ENCODE measurements at places on chromosomes 2 and 18.

- DNase-seq, result no peak
Measured at GRCh38 chr2:1945819-1946218, 201.5 kb upstream of the PXDN start.

GRCh38 chr2:141035846-141036420, 1094.9 kb downstream of the LRP1B start:
- DNase-seq, result no peak

GRCh38 chr2:142944721-142945120, 67.3 kb downstream of the KYNU start:
- DNase-seq, result no peak

GRCh38 chr2:240982821-240983281, 15.6 kb upstream of the SNED1 start:
- no peak for DNase-seq

- DNase-seq, result no peak
Measured at GRCh38 chr18:25289001-25289631, 62.9 kb downstream of the ZNF521 start.

DNA sequence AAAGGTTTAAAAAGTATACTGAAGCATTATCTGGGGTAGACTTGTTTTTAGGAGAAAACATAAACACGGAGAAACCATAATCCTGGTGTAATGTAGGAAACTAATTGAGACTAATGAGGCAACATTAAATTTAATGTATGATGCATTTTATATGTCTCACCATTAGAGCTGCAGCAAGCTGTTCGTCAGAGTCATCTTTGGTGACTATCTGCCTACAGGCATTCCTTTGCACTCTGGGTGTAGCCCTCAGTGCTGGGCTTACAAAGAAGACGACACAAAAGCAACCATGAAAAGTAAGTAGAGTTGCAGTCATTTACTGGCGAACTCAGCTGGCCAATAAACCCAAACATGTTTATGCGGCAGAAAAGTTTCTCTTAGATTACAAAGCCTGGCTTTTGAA, 415.3 kb upstream of the ZEB2 start:
- DNase-seq, result no peak

GRCh38 chr2:65473045-65473444, 40.6 kb upstream of the SPRED2 start:
- DNase-seq, result no peak

DNA sequence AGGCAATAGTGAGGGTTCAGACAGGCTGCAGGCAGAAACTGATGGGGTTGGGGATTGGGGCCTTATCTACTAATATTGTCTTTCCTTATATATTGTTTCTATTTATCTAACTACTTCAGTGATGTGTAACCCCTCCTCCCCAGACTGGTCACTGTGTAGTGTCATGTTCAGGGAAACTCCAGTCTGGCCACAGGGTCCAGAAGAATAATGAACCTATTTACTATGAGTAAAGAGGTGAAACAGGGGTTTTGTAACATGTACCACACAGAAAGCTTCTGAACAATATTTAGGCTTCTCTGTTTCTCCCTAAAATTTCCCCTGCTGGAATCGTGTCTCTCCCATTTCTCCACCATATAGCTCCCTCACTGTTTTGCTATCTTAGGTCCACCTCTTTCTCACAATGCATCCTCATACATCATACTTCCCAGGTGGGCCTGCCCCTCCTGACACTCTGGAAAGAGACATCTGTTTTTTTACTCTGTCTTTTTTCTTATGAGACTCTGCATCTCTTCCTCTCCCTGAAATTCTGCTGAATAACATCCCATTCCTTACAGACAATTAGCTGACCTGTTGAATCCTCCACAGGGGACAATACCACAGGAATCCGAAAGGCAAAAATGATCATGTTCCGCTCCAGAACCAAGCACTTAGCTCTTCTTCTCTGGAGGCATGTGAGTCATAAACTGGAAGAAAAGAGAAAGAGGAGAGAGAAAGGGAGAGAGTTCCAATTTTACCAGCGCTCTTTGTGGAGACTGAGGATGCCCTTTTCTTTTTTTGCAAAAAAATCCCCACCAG, 154.8 kb downstream of the ZEB2 start:
- no peak for DNase-seq

DNA sequence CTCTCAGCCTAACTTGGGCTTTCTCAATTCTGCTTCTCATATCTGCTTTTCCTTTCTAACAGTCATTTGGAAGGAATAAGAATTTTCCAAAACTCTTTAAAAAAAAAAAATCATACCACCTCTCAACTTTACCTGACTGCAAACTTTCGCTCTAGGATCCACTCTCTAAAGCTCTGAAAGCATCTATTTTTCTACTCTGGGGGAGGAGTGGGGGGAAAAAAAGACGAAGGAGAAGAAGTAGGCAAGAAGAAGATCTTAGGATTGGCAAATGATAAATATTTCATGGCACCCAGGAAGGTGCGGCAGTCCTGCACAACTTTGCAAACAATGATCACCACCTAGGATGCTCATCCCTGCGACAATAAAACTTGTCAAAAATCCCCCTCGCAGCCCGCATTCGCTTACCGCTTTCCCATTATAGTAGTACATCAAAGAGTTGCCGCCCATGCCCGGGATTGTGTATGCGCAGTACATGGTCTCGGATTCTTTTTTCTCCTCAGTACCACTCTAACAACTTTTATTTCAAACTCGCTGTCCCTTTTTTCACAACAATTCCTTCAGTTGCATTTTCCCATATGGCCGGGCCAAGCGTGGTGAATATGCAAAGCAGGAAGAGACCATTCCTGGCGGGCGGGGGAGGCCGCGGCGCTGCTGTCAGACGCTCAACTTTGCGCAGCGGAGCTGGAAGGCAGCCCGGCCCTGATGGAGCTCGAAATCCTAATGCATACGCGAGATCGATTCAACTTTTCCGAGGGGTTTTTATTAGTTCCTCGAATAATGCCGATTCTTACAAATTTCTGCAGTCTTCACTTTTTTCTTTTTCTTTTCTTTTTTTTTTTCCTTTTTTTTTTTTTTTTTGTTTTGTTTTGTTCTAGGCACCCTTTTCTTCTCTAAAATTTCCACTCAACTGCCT, 266.5 kb downstream of the TCF4 start:
- DNase-seq, result no peak

GRCh38 chr2:126664639-126665038, 8.7 kb downstream of the GYPC start:
- DNase-seq, result no peak

GRCh38 chr2:227160164-227160563, 3.8 kb downstream of the COL4A4 start:
- DNase-seq, result no peak

DNA sequence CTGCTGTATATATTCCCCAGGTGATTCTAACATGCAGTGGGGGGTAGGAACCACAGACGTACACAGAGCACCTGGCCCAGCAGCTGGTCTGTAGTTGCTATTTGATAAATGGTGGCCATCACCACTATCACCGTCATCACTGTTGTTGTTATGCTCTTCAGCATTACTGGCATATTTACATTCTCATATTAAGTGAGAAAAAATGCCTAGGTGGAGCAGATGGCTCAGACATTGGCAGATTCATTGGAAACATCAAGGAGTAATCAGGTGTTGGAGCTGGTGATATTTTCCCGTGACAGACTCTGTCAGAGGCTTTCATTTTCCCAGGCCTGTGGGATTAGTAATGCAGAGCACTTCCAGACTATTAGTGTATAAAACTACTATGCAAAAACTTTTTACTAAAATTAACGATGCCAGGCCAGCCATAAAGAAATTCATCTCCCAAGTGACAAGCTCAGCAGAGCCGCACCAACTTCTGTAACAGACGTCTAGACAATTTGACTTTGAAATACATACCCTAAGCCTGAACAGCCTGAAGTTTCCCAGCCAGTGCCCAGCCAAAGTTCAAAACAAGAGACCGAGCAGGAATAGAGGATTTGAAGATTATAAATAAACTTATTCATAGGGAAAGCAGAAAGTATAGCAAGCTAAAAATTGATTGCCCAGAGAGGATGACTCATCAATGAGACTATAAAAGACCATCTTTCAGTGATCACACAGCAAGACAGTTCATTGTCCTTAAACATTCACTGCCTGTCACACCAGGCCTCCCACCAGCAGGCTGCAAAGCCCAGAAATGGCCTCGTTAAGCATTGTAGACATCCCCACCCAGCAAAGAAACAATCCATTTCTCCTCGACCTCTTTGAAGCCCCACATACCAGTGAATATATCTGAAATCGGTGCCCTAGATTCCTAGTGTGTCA, 247.4 kb upstream of the CHAC2 start:
- no peak for DNase-seq

DNA sequence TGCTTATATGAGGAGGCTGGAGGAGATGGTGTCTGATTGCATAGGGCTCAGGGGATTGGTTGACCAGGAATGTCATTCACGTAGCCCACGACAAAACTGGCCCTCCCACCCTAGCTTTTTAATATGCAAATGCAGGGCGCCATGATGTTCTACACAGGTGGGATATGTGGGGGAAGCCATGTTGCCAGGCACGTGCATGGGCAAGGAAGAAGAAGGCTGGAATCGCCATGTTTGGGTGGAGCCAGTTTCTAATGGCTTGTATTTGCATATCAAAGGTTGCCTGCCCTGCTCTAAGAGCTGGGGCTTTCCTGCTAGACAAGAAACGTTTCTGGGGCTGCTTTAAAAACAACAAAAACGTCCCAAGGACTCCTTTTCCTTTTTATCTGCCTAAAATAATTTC, 26.5 kb upstream of the LINC00305 start:
- DNase-seq, result no peak

DNA sequence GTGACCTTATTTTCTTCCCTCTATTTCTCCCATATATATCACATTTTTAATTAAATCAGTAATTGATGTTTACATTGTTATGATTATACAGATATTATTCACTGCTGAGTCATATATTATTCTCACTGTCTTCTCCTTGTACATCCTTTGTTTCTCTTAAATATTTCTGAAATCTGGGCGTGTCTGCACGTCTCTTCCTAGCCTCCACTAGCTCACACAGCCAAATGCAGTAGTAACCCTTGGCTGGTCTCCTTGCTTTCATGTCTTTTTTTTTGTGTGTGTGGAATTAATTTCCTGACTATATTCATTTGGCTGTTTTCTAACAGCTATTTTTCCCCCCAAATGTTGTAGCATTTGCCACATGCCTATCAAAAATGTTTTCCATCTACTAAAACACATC, 15.8 kb downstream of the CCNYL1 start:
- DNase-seq, result no peak

DNA sequence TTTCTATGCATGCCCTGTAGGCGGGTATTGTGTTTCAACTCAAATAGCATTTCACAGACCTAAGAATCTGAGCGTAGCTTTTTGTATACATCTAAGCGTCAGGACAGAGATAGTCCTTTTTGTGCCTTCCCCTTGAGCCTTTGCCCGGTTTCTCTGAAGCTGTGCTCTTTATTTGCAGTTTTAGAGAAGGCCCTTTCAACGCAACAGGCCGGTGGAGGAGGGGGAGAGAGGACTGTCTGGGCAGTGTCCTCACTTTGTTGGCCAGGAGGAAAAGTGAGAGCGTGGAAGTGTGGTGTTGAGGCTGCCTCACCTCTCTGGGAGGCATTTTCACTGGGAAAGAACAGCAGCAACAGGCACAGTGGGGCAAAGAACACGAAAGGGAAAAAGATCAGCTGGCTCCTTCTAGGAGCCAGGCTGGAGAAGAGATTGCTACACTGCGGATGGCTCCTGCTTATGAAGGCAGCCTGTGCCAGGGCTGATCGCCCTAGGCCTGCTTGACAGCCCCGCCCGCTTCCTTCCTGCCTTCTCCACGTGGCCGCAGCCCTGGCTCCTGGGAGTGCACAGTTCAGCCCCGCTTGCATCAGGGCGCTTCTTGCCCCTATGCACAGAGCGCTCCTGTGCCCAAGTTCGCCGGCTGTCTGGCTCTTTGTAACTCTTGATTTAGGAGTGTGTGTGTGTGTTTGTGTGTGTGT, 195.6 kb upstream of the POU3F3 start:
- no peak for DNase-seq

GRCh38 chr2:28469304-28469703, 26.6 kb upstream of the PLB1 start:
- no peak for DNase-seq

GRCh38 chr18:3911413-3911812, 461.4 kb downstream of the TGIF1 start:
- no peak for DNase-seq

DNA sequence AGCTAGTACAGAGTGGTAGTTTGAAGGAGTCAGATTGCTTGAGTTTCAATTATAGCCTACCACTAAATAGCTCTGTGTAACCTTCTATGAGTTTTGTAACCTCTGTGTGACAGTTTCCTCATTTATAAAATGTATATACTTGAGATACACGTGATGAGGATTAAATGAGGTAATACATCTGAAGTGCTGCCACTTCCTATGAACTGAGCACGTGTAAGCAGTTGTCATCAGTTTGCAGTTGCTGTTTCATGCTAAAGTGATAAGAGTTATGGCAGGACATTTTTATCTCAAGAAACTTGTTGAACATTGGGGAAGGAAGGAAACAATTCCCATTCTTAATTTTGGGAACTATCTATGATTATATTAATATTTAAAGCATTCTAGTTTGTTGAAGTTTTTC, 38.5 kb downstream of the CARF start:
- no peak for DNase-seq

- DNase-seq, result no peak
Measured at GRCh38 chr18:31557446-31557845, 34.2 kb upstream of the TTR start.

DNA sequence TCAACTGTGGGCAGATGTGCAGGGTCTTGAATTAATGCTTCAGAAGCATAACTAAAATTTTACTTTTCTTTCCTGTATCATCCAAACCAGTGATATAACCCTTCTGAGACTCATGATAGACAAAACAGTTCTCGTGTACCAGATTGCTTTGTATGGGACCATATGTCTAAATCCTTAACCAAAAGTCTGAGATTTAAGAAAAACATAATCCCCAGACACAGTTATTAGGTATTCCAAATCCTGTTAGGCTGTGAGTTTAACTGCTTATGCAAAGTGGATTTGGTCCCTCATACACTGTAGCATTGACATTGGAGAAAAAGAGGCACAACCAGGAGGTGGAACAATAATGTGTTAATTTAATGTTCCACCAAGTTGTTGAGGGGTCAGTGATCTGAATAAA, 235.0 kb downstream of the PMAIP1 start:
- DNase-seq, result no peak

GRCh38 chr18:31587529-31587928, 4.1 kb upstream of the TTR start:
- no peak for DNase-seq

DNA sequence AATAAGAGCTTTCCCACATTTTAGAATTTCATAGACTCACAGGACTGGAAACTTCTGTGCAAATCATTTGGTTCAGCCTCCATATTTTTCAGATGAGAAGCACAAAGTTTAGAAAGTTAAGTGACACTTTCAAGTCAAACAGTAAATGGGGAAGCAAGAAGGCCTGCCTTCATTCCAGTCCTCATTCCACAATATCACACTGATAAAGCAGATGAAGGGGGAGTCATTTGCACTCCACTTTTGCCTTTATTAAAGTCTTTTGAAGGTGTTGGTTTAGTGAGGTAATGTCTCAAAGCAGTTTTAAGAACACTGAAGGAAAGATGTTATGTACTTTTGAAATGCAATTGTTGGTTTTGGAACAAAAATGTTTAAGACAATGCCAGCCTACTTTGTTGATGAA, 32.7 kb upstream of the STAT4 start:
- DNase-seq, result no peak

Data from stimulated activated CD8-positive, alpha-beta memory T cell treated with anti-CD3 and anti-CD28 coated beads, Interleukin-7, amount 100 ng/mL, for 1 hour (primary cell).